GOT3 (cell line): ENCODE measurements at places on chromosomes 6 and 20.

DNA sequence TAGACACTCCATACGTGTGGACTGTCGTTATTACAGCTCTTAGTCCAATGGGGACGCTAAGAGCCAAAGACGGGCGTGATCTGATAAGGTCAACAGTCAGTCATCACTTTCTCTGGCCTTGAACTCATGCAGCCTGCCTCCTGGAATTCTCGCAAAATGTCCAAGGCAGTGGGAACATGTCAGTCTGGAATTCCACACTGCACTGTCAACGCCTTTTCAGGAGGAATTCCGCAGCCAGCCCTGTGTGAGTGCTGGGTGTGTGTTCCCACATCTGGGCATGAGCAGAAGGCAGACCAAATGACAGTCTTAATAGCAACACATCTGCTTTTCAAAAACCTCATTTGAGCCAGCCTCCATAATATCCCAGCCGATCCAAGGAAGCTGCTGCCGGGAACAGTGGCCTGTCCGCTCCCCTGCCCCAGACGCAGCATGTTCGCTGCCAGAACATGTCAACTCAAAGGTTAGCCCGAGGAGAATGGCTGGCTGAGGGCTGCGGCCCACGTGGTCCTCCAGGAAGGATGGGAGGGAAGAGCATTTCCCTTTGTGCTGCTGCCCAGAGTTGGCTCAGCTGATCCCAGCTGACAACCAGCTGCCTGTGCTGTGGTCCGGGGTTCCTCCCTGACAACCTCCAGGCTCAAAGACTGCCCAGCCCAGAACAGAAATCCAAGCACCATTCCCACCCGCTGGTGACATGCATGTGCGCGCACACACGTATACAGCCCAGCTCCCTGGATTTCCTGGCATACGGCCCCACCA, 103.1 kb downstream of the SULF2 start:
- no peak for DNase-seq

DNA sequence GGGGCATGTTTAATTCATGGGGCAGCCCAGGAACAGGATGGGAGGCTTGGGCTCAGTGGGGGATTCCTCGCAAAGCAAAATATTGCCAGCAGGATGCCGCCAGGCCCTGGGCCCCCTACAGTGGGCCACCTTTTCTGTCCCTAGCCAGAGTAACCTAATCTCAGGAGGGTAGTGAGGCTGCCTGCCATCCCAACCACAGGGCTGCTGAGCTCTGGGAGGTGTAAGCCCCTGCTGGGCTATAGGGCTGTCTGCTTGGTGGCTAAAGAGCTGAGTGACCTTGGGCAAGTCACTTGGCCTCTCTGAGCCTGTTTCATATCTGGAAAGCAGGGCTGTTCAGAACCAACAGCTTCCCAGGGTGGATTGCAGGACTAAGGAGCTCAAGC, 35.7 kb upstream of the CDH22 start:
- DNase-seq: no peak

GRCh38 chr6:138914701-138915100, 73.4 kb downstream of the REPS1 start:
- no peak for DNase-seq

DNA sequence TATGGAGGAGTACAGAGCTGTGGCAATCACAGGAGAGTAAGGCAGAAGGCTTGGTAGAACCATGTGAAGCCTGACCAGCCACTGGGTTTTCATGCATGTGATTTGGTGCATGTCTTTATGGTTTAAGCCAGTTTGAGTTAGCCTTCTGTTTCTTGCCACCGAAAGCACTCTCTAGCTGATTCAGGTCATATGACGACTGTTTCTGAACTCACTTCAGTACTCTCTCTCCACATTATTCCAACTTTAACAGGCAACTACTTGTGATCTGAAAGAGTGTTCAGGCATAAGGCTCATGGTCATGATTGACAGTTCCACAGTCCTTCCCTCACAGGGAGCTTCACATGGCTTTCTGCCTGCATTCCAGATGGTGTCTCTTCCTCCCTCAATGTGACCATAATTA, 63.3 kb upstream of the TAB2 start:
- DNase-seq: no peak

GRCh38 chr20:58194175-58194791, 34.2 kb downstream of the ANKRD60 start:
- DNase-seq: no peak
